ENCODE measurements at places on chromosomes 5 and 9.

GRCh38 chr5:150009671-150010387, 9.3 kb downstream of the HMGXB3 start:
- DNase-seq, result no peak

- DNase-seq, result no peak
Observed at GRCh38 chr9:133788819-133789717, 50.9 kb upstream of the SARDH start.

DNA sequence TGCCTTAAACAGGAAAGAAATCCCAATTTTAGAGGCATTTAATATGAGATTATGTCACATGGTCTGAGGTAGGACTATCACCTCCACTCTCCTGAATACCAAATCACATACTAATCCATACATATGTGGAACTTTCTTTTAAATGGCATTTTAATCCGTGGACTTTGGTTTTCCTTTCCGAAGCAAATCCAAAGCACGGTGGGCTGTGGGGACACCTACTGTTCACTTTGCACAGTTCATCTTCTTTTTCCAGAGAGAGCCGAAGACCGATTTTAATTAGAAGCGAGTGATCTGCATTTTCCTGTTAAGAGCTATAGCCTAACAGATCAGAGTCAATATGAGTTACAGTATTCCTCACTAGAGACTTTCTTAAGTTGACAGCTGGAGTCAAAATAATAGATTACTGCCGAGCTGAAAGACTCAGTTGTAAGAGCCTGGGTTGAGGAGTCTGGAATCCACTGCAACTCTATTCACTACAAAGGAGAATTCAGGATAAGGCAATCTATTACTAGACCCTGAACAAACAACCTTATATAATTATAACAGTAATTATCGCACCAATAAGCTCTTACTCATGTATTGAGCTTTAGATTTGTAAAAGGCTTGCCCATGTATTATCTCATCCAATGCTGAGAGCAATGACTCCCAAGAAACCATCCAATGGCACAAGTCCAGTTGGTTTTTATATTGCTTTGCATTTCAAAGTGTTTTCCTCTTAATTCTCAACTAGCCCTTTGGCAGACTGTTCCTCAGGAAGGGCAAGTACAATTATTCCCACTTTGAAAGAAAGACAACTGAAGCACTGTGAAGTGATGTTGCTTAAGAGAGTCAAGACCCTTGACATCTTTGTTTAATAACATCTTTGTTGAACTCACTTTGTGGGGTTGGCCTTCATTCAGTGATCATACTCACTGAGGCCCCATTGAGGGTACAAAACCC, 144.7 kb downstream of the TRPM6 start:
- no peak for DNase-seq

GRCh38 chr5:80198399-80198798, 57.4 kb downstream of the SERINC5 start:
- no peak for DNase-seq

DNA sequence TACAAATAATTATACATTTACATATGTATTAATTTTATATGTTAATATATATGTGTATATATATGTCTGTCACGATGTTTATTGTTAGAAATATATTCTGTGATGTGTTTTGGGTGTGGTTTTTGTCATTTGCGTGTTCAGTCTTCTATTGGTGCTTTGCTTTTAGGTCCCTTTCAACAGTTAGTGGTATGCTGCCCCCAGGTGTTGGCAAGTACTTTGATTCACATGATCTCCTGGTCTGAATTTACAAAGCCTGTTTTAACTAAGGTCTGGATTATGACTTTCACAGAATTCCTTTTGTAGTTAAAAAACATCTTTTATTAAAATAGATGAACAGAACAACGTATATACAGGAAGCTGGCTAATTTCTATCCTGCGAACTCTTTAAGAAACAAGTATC, 271.5 kb downstream of the CCDC171 start:
- no peak for DNase-seq

DNA sequence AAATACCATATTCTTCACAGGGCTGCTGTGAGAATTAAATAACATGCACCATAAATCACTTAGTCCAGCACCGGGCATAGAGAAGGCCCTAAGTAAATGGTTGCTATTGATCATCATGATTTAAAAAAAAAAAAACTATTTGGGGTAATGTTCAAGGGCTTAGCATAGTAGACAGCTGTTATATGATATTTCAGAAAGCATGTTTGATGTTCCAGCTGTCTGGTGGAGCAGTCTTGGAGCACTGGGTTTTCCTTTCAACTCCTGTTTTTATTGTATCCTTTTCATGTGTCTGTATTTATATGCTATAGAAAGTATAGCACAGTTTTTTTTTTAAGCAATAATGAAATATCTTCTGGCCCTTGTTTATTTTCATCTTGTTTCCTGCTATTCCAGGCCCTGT, 28.0 kb upstream of the TOMM5 start:
- no peak for DNase-seq

- DNase-seq, result no peak
Observed at GRCh38 chr5:156378159-156378558, 51.2 kb downstream of the SGCD start.

GRCh38 chr5:62652225-62652624, 73.6 kb downstream of the LRRC70 start:
- DNase-seq, result no peak

DNA sequence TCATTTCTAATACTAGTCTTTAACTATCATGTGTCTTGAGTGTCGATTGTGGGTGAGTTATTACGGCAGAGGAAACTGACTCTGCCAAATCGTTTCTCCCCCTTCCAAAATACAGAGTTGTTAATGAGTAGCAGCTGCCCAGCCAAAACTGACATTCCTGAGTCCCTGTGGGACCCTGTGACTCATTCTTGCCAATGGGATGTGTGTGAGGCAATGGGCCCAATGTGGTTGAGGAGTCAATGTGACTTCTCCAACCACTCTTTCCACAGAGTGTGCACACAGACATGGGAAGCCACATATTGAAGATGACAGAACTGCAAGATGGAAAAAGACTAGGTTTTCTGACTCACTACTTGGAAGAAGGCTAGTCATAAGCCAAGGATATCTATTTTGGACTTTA, 434.7 kb downstream of the DTWD2 start:
- DNase-seq, result no peak

- no peak for DNase-seq
Observed at GRCh38 chr5:135905144-135905543, 9.5 kb upstream of the IL9 start.

DNA sequence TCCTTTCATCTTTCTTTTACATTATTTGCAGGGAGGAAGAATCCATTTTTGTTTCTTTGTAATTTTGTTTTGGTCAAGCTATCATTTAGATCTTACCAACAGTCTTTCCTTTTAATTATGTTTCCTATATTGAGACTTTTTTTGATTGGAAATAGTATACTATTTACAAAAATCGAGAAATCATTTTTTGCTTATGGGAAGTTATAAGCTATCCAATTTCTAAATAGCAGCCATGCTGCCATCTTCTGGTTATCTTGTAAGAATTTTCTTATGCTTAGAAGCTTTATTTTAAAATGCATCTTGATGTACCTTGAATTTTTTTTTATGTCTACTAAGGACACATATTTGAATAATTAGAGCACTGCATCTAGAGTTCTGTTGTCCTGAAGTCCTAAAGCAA, 821.2 kb downstream of the PTPRD start:
- no peak for DNase-seq

DNA sequence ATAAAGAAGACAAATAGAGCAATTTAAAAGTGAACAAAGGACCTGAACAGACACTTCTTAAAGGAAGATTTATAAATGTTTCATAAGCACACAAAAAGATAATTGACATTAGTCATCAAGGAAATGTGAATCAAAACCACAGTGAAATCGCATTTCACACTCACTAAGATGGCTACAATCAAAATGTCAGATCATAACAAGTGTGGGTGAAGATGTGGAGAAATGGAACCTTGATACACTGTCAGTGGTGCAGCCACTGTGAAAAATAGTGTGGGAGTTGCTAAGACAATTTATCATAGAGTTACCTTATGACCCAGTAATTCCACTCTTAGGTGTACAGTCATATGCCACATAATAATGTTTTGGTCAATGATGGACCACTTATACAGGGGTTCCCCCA, 54.5 kb upstream of the HTR4 start:
- DNase-seq, result no peak

GRCh38 chr5:24555229-24555628, 89.5 kb downstream of the CDH10 start:
- DNase-seq, result no peak

DNA sequence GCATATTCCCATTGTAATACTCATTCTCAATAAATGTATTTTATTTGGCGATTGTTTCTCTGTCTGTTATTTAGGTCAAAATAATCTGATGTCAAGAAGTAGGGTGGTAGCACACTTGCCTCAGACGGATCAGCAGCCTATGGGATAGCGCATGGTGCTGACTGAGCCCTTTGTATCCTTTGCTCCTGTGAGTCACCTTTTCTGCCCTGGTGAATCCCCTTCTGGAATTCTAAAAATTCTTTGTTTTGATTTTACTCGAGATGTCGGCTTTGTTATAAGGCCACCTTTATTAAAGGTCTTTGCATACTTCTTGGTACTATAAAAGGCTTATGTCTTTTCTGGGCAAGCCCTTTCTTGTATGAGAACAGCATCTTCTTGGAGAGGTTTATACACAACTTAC, 1187.8 kb downstream of the CDH9 start:
- no peak for DNase-seq

DNA sequence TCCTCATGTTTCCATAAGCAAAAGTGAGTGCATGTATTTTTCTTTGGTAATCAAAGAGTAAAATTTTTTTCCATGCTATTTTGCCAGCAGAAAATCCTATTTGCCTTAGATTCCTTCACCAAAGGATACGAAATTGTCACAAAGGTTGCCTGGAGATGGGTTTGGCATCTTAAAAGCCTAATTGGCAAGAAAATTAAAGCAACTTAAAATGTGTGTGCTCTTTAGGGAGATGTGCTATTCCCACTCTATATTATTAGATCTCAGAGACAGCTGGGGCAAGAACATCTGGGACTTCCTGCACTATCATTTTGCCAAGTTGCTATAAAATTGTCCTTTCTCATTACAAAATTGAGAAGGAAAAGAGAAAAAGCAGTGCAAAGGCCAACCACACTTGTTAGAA, 146.1 kb downstream of the PLCXD3 start:
- no peak for DNase-seq
